ENCODE measurements at places on chromosomes 12 and 14.
A peak's percentile ranks its signal among the peaks of the same experiment; 100 is the strongest.

DNA sequence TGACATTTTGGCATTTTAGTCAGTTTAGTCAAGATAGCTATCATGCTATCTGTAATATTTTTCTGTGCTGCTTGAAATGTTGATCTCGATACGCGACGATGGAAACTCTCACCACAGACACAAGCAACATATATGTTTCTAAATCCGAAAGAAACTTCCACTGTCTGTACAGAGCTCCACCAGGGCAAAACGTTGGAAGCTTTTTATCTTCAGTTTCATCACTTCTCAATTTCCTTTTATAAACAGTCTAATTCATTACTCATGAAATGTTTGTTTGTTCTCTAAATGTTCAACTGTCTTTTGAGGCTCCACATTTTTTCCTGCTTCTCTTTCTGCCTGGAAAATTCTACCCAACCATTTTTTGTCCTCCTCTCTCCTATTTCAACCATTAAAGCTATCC lies 737.6 kb downstream of the SLC16A7 start:
- H3K4me1 ChIP-seq, result no peaks in the 10 kb centered on the region
- DNase-seq, result peak; percentile 55

DNA sequence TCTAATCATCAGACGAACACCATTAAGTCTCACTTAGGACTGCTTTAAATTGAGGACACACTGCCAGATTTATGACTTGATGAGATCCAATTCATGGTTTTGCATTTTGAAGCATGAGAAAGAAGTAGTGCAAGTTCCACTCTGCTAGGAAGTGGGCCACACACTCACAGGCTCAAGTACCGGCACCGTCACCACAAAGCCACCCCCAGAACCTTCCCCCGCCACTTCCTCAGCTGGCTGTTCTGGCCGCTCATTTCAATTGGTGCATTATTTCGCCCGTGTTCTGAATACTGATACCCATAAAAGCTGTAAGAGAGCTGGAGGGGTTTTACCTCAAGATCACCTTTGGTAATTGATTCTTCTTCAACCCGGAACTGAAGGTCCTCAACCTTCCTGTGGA lies 70.1 kb downstream of the CLIP1 start:
- no peaks in the 10 kb centered on the region for H3K27me3 ChIP-seq
- H3K4me1 ChIP-seq, result peaks cover 4% of the 10 kb centered on the region
- DNase-seq, result no peak
- no peak overlapping the region for H3K27ac ChIP-seq
- H3K4me3 ChIP-seq, result no peak overlapping the region

- no peaks in the 10 kb centered on the region for H3K27me3 ChIP-seq
- no peak overlapping the region for H3K4me3 ChIP-seq
- H3K36me3 ChIP-seq, result no peaks in the 10 kb centered on the region
- no peak for DNase-seq
- no peak overlapping the region for H3K27ac ChIP-seq
Observed at GRCh38 chr12:132354982-132355680, 25.7 kb upstream of the GALNT9 start.

DNA sequence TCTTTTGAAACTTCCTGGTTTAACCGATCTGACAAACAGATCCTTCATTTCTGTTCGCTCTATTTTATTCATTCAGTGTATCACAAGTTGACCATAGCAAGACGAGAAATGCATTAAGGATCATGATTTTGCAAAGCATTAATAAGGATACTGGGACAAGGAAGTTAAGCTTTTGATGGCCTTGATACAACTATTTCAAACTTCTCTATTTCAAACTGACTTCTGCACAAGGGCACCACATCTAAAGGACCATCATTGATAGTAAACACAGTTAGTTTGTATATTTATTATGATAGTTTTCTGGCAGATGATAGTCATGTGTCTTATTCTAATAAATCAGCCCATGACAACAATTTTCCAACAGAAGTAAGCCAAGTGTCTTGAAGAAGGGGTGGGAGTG lies 25.8 kb upstream of the PLXNC1 start:
- H3K27ac ChIP-seq, result no peak overlapping the region
- no peak overlapping the region for H3K4me3 ChIP-seq
- no peaks in the 10 kb centered on the region for H3K36me3 ChIP-seq
- no peaks in the 10 kb centered on the region for H3K4me1 ChIP-seq
- no peak for DNase-seq

GRCh38 chr14:106792543-106792942 lies 1266.2 kb downstream of the TMEM121 start:
- H3K27ac ChIP-seq, result no peak overlapping the region
- H3K4me3 ChIP-seq, result no peak overlapping the region
- no peaks in the 10 kb centered on the region for H3K27me3 ChIP-seq
- no peaks in the 10 kb centered on the region for H3K4me1 ChIP-seq
- H3K36me3 ChIP-seq, result no peaks in the 10 kb centered on the region

- H3K27ac ChIP-seq, result no peak overlapping the region
- no peak for DNase-seq
- H3K4me3 ChIP-seq, result no peak overlapping the region
- H3K4me1 ChIP-seq, result no peaks in the 10 kb centered on the region
Observed at GRCh38 chr12:131647667-131648066, 63.2 kb upstream of the SFSWAP start.

- H3K4me1 ChIP-seq, result peaks cover 5% of the 10 kb centered on the region
- H3K36me3 ChIP-seq, result peaks cover 1% of the 10 kb centered on the region
- H3K4me3 ChIP-seq, result no peak overlapping the region
Observed at GRCh38 chr12:7937833-7938506, 2.0 kb upstream of the SLC2A3 start.

- no peaks in the 10 kb centered on the region for H3K27me3 ChIP-seq
- no peaks in the 10 kb centered on the region for H3K36me3 ChIP-seq
- no peak overlapping the region for H3K4me3 ChIP-seq
- H3K4me1 ChIP-seq, result peaks cover 4% of the 10 kb centered on the region
- no peak overlapping the region for H3K27ac ChIP-seq
Observed at GRCh38 chr14:65251213-65251612, 148.9 kb upstream of the MAX start.

- peaks cover 2% of the 10 kb centered on the region for H3K4me1 ChIP-seq
- H3K27ac ChIP-seq, result no peak overlapping the region
- no peaks in the 10 kb centered on the region for H3K27me3 ChIP-seq
Observed at GRCh38 chr12:106883426-106883825, 72.3 kb upstream of the TMEM263 start.

- no peak overlapping the region for H3K4me3 ChIP-seq
- H3K27me3 ChIP-seq, result no peaks in the 10 kb centered on the region
- no peak for DNase-seq
- peaks cover 2% of the 10 kb centered on the region for H3K4me1 ChIP-seq
Observed at GRCh38 chr12:47237751-47238211, 158.0 kb upstream of the AMIGO2 start.

GRCh38 chr12:98002887-98003493 lies 512.4 kb upstream of the TMPO start:
- no peak overlapping the region for H3K27ac ChIP-seq
- H3K4me3 ChIP-seq, result no peak overlapping the region
- no peaks in the 10 kb centered on the region for H3K27me3 ChIP-seq
- no peaks in the 10 kb centered on the region for H3K4me1 ChIP-seq
- no peaks in the 10 kb centered on the region for H3K36me3 ChIP-seq

GRCh38 chr12:25155022-25155576 lies 39.9 kb downstream of the DNAI7 start:
- no peaks in the 10 kb centered on the region for H3K36me3 ChIP-seq
- H3K27ac ChIP-seq, result peak overlapping the region; percentile 8
- H3K4me3 ChIP-seq, result no peak overlapping the region
- peaks cover 9% of the 10 kb centered on the region for H3K4me1 ChIP-seq
- H3K27me3 ChIP-seq, result no peaks in the 10 kb centered on the region
- DNase-seq, result peak; percentile 33

DNA sequence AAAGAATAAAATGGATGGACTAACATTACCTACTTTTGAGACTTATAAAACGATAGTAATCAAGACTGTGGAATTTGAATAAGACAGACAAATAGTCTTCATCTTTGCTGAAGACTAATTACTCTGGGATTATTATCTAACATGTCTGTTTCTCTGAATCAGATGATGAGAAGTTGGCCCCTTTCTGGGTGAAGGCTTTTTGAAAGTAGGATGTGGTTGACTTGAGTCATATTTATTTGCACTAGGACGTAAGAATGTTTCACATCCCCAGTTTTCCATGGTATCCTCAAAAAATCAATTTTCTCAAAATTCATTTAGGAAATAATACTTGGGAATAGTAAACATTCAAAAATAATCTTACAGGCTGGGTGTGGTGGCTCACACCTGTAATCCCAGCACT lies 31.8 kb downstream of the PKP2 start:
- no peaks in the 10 kb centered on the region for H3K27me3 ChIP-seq
- no peak overlapping the region for H3K27ac ChIP-seq
- no peak for DNase-seq
- H3K36me3 ChIP-seq, result no peaks in the 10 kb centered on the region
- no peak overlapping the region for H3K4me3 ChIP-seq
- no peaks in the 10 kb centered on the region for H3K4me1 ChIP-seq

- no peaks in the 10 kb centered on the region for H3K27me3 ChIP-seq
- no peak for DNase-seq
- H3K4me3 ChIP-seq, result peak overlapping the region; percentile 67
- H3K27ac ChIP-seq, result peak overlapping the region; percentile 89
- no peaks in the 10 kb centered on the region for H3K36me3 ChIP-seq
Observed at GRCh38 chr14:61471297-61472005, 150.1 kb downstream of the PRKCH start.

GRCh38 chr12:108802101-108802961 lies 55.1 kb downstream of the SSH1 start:
- peak overlapping the region; percentile 35 for H3K4me3 ChIP-seq
- H3K27me3 ChIP-seq, result no peaks in the 10 kb centered on the region
- peaks cover 52% of the 10 kb centered on the region for H3K4me1 ChIP-seq
- peak overlapping the region; percentile 96 for H3K27ac ChIP-seq
- peaks cover 35% of the 10 kb centered on the region for H3K36me3 ChIP-seq
- DNase-seq, result peak; percentile 81

DNA sequence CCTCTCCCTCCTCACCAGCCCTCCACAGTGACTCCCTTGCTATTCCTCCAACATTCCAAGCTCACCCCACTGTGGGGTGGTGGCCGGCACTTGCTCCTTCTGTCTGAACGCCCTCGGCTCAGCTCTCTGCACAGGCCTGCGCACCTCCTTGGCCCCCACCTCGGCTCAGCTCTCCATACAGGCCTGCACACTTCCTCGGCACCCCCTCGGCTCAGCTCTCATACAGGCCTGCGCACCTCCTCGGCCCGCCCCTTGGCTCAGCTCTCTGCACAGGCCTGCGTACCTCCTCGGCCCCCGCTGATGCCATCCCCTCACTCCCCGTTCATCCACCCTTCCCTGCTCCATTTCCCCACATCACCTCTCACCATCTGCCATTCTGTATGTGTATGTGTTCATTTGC lies 332.7 kb upstream of the FKBP4 start:
- H3K4me3 ChIP-seq, result no peak overlapping the region
- no peaks in the 10 kb centered on the region for H3K36me3 ChIP-seq
- H3K27me3 ChIP-seq, result no peaks in the 10 kb centered on the region
- no peak overlapping the region for H3K27ac ChIP-seq
- H3K4me1 ChIP-seq, result no peaks in the 10 kb centered on the region
- no peak for DNase-seq

GRCh38 chr12:109731231-109731731 lies 17.7 kb downstream of the FAM222A start:
- no peak overlapping the region for H3K27ac ChIP-seq
- no peak for DNase-seq
- no peaks in the 10 kb centered on the region for H3K36me3 ChIP-seq
- H3K27me3 ChIP-seq, result peaks cover 12% of the 10 kb centered on the region
- H3K4me1 ChIP-seq, result no peaks in the 10 kb centered on the region
- H3K4me3 ChIP-seq, result no peak overlapping the region

DNA sequence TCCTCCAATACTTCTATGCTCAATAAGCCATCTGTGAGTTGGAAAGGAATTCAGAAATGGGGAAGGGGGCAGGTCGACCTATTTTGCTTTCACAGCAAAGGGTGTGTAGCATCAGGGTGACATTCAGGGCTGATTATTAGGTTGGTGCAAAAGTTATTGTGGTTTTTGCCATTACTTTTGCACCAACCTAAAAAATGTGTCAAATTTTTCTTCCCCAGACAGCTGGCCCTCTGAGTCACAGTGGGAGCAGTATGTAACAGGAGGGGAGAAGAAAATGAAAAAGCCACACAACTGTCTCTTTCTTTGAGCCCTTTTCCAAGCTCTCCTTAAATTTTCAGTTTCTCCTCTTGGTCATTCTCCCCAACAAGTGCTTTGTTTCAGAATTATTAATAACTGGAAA lies 47.1 kb upstream of the GZMB start:
- H3K36me3 ChIP-seq, result no peaks in the 10 kb centered on the region
- no peak overlapping the region for H3K4me3 ChIP-seq
- no peaks in the 10 kb centered on the region for H3K27me3 ChIP-seq
- no peak for DNase-seq
- H3K4me1 ChIP-seq, result no peaks in the 10 kb centered on the region

GRCh38 chr12:47837190-47838171 lies 17.8 kb upstream of the HDAC7 start:
- no peak overlapping the region for H3K4me3 ChIP-seq
- H3K27ac ChIP-seq, result no peak overlapping the region
- H3K27me3 ChIP-seq, result no peaks in the 10 kb centered on the region
- peak; percentile 75 for DNase-seq
- peaks cover 2% of the 10 kb centered on the region for H3K4me1 ChIP-seq
- H3K36me3 ChIP-seq, result no peaks in the 10 kb centered on the region

DNA sequence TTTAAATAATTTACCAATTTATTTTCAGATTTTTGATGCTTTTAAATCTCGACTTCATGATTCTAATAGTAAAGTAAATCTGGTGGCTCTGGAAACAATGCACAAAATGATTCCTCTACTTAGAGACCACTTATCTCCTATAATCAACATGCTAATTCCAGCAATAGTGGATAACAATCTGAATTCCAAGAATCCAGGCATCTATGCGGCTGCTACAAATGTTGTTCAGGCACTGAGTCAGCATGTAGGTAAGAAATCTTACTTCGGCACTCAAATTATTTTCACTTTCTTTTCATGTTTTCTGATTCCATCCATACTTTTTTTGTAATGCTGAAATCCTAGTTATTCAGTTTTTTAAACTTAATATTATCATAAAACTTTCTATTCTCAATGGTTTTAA lies 15.5 kb upstream of the PRPF39 start:
- H3K4me3 ChIP-seq, result no peak overlapping the region
- H3K27me3 ChIP-seq, result no peaks in the 10 kb centered on the region
- H3K4me1 ChIP-seq, result no peaks in the 10 kb centered on the region
- no peak for DNase-seq
- H3K36me3 ChIP-seq, result no peaks in the 10 kb centered on the region

- no peaks in the 10 kb centered on the region for H3K27me3 ChIP-seq
- no peaks in the 10 kb centered on the region for H3K36me3 ChIP-seq
- no peak overlapping the region for H3K27ac ChIP-seq
Observed at GRCh38 chr12:94269316-94269999, 121.1 kb downstream of the PLXNC1 start.

GRCh38 chr12:10965476-10965875 lies 21.2 kb downstream of the TAS2R50 start:
- no peak for DNase-seq
- no peak overlapping the region for H3K4me3 ChIP-seq
- no peak overlapping the region for H3K27ac ChIP-seq
- H3K4me1 ChIP-seq, result peaks cover 2% of the 10 kb centered on the region
- H3K36me3 ChIP-seq, result no peaks in the 10 kb centered on the region
